ENCODE measurements at places on chromosomes 12 and 14.

- DNase-seq: no peak
These were observed 35.3 kb upstream of the PAPOLA start for GRCh38 chr14:96466918-96467317.

- DNase-seq: no peak
These were observed 11.3 kb downstream of the LRRC74A start for GRCh38 chr14:76837524-76837923.

DNA sequence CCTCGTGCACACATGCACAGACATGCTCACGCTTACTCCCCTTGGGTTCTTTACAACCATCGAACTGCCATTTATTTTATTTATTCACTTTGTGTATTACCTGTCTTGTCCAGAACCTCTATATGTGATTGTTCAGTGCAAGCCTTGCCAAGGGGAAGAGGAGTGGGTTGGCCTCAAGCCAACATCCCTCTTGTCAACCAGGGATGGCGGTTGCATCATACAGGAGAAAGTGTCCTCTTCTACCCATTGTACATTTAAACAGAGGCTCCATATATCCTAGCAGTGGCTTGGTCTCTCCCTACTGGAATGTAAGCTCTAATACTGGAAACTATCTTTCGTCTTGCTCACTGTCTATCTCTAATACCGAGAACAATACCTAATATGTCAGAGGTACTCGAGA, 108.4 kb downstream of the C12orf42 start:
- no peak for DNase-seq

DNA sequence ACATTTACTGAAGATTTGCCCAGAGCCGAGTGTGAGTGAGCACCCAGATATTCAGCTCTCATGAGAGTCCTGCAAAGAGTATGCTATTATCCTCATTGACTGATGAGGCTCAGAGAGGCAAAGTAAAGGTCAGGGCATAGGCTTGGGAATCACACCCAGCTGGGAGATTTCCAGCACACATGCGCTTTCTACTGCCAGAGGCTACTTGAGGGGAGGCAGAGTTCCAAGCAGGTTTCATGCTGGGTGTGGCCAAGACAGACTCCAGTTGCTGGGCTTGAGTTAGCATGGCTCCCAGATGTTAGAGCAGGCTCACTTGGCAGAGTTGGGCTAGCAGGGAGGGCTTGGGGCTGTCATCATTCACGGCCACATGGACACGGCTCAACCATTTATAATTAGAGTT, 14.4 kb upstream of the FAM181A start:
- no peak for DNase-seq

DNA sequence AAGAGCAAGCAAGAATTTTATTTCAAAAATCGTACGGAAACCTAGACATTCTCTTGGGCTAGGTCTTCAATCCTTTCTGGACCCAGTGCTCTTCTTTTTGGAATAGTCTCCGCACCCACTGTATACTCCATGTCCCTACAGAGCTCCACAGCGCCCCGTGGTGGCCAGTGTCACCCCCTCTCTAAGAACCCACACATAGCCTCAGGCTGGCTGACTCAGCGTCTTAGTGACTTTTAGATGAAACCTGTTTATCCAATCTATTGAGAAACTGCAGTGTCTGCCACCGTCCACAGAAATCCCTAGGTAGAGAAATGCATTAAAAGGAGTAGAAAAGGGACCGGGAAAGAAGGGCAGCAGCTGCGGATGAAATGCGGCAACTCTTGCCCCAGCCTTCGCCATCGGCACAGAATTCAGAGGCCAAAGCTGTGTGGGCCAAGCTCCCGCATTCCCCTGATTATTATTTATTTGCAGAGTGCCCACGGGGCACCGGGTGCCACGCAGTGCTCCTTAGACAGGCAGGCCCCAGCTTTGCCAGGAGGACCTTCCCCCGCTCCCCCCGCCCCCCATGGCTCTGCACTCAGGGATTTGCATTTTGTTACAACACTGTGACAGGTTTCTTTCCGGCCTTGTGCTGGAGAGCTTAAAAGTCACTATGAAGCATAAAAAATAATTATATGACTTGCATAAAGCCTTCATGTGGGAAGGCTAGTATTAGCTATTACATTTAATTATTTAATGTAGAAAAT, 170.1 kb upstream of the FKBP4 start:
- peak; percentile 58 for DNase-seq

GRCh38 chr12:89568484-89568883, 42.6 kb upstream of the POC1B start:
- peak; percentile 59 for DNase-seq

DNA sequence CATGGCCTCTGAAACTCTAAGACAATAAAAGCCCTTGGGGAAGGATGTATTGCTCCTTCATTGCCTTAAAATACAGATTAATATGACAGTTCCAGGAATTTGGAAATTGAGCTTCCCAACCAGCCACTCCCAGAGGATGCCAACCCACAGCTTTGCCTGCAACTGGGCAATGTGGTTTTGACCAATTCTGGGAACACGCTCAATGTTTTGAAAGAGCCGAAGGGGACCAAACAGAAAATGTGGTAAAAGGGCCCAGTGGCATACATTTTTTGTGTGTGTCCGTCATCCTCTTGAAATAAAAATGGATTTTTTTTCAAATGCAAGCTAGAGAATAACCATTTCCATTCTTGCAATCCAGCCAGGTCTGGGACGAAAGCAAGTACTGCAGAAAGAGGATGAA, 88.3 kb upstream of the PLEKHG7 start:
- DNase-seq: no peak

Measured in suppressor macrophage treated with lipopolysaccharide for 1 hour (primary cell).